ENCODE measurements at places on chromosomes 16 and 17.

GRCh38 chr16:31348579-31348978, 6.4 kb upstream of the ITGAX start:
- DNase-seq: no peak

- no peak for DNase-seq
Observed at GRCh38 chr17:41718287-41718645, 6.1 kb downstream of the GAST start.

- DNase-seq: no peak
Observed at GRCh38 chr17:50672831-50673551, 34.7 kb downstream of the ANKRD40 start.

DNA sequence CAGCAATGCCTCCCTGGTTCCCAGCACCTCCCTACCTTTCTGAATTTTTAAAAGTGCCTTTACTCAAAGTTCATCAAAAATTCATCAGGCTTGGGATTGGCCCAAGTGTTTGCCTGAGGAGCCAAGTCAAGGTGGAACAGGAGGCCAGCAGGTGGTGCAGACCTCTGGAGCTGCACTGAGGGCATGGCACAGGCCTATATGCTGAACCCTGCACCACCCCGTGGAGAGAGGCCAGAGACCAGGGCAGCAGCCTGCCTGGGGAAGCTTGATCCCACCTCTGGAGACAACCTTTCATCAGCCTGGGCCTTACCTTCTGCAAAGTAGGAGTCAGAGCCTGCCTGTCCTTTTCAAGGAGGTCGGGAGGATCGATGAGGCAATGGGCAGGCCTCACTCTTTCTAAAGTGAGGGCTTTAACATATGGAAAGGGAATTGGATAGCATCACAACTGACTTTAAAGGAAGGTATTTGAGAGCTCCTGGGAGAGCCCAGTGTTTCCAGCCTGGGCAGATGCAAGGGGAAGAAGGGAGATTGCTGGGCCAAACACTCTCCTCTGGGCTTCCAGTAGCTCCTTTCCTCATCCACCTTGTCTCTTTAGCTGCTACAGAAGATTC, 31.8 kb upstream of the TMEM132E start:
- no peak for DNase-seq

- no peak for DNase-seq
Observed at GRCh38 chr16:3190949-3191353, 2.9 kb downstream of the OR1F1 start.

Data from D721Med (cell line).